NCI-H1092 treated with DMSO at 0.1 percent for 48 hours (cell line): ENCODE measurements at places on chromosomes 7 and 10.
A peak's percentile ranks its signal among the peaks of the same experiment; 100 is the strongest.

GRCh38 chr10:116704926-116705325 lies 37.4 kb downstream of the HSPA12A start:
- peak; percentile 17 for DNase-seq

DNA sequence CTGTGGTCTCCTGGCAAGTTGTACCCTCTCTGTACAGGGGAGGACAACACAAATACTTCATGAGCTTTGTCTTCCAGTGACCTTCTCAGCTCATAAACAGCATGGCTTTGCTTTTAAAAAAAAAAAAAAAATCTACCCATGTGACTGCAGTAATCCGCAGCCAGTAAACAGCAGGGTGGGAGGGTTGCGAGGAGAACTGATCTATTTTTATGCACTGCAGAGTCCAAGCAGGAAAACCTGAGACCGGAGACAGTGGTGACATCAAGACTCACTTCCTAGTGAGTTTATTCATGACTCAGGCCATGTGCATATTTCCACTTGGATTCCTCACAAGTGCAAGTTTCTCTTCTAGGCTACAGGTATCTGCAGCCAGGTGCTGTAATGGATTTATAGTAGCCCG lies 127.9 kb downstream of the NRF1 start:
- DNase-seq, result no peak

DNA sequence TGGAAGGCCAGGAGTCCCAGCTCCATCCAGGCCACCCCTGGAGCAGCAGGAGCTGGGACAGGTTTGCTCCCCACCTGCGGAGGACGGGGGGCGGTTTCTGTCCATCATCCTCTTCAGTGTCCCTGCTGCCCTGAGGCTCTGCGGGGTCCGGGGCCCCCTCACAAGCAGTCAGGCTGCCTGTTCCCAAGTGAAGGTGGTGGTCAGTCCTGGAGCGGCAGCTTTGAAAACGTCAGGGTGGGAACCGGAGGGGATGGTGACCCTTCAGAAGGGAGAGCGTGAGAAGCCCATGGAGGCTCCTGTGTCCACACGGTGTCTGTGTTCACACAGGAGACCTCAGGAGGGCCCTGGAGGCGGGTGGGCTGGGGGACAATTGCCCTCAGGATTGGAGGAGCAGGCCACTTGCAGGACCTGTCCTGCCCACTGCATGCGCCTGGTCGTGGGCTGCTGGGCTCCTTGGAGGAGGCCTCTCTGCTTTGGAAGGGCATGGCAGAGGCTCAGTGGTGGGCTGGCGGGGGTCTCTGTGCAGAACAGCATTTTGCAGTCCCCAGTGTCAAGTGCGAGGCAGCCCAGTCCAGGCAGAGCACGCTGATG lies 49.3 kb upstream of the INPP5A start:
- no peak for DNase-seq

GRCh38 chr7:110974441-110974840 lies 116.5 kb upstream of the LRRN3 start:
- DNase-seq, result no peak

DNA sequence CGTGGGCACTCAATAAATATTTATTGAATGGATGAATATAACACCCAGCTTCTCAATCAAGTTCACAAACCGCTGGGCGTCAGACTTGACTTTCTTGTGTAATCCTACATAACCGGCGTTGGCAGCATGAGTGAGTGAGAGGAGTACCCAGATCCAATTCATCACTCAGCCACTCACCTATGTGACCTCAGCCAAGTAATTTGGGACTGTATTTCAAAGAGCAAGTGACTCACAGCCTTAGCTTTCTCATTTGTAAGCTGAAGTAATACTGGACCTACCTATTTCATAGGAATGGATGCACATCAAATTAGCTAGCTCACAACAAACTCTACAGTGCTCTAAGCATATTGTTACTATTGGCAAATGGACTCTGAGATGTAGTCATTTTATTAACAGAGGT lies 53.8 kb upstream of the FAM204A start:
- no peak for DNase-seq

DNA sequence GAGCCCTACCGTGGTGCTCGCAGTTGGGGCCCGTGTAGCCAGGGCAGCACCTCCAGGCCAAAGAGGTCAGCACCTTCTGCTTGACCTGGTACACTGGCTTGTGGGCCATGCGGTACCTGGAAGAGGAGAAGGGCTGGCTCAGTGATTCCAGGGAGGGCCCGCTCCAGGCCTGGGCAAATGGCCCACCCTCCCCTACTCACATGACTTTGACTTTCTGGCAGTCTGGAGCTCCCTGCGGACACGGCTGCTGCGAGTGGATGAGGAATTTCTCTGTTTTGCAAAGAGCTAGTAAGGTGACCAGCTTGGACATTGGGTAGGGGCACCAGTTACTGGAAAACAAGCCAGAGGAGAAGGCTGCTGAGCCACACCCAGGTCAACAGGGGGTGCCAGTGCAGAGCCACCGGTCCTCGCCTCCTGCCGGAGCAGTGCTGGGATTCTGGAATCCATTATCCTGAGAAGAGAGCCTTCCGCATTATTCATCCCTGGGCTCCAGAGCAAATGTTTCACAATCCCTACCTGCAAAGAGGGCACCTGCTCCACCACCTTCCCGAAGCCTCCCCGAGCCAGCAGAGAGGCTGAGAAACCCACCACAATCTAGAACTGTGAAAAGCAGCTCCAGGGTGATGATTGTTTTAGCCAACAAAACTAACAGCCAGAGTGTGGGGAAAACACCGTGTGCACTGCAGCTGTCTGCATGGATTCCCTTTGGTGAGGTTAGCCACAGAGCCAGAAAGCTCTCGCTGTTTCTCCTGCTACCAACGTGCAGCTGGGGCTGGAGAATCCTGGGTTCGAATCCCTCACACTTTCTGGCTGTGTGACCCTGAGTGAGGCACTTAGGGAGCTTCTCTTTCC lies 11.8 kb downstream of the MMRN2 start:
- peak; percentile 33 for DNase-seq

DNA sequence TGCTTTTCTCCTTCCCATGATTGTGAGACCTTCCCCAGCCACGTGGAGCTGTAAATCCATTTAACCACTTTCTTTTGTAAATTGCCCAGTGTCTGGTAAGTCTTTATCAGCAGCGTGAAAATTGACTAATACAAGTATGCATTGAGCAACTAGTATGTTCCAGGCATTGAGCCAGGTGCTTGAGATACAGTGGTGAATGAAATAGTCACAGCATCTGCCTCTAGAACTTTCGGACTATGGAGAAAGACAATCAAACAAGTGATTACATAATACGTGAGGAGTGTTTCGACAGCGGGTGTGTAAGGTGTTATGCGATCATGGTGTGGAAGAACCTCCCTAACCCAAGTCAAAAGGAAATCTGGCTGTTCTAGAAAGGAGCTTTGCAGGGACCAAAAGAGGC lies 21.6 kb upstream of the NUP205 start:
- DNase-seq, result no peak

- DNase-seq, result peak; percentile 69
These were observed 2.6 kb upstream of the RPA3 start for GRCh38 chr7:7720750-7721621.

DNA sequence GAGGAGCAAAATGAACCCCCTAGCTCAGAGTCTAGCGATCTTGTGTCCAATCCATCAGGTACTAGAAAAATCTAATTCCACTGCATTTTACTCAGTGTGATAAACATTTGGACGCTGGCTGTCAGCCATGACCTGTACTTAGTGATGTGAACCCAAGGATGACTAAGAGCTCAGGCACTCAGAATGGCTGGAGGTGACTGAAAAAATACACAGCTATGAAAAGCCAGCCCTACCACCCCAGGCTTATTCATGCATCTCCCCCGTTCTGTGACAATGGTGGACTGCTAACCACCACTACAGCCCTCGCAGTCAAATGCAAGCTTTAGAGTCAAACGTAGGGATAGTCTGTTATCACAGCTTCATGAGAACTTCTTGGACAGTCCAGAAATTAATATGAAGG lies 14.9 kb downstream of the AFAP1L2 start:
- DNase-seq, result no peak

DNA sequence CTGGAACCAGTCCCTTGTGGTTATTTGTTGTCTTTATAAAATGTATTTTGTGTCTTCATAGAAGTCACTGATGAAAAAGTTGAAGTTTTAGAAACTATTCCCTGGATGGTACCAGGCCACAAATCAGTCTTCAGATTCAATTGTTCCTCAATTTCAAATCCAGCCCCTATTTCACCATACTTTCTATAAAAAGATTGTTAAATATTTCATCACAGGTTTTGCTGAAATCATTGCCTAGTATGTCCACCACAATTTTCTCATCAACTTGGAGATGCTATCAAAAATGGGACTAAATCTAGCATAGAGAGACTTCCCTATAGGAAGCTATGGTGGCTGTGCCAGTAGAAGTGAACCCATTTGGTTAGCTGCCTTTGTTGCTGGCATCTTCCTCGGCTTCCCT lies 118.5 kb downstream of the RAB18 start:
- no peak for DNase-seq

GRCh38 chr10:30705625-30706149 lies 76.1 kb upstream of the LYZL2 start:
- no peak for DNase-seq

- DNase-seq, result no peak
These were observed 117.6 kb downstream of the DIP2C start for GRCh38 chr10:571688-572451.

GRCh38 chr7:45416846-45417245 lies 157.3 kb upstream of the ADCY1 start:
- DNase-seq, result no peak

GRCh38 chr10:76915316-76915715 lies 722.3 kb downstream of the KCNMA1 start:
- no peak for DNase-seq

GRCh38 chr7:128875523-128875948 lies 12.9 kb downstream of the ATP6V1F start:
- no peak for DNase-seq

- no peak for DNase-seq
These were observed 735 bp downstream of the ZNF394 start for GRCh38 chr7:99499371-99499720.

DNA sequence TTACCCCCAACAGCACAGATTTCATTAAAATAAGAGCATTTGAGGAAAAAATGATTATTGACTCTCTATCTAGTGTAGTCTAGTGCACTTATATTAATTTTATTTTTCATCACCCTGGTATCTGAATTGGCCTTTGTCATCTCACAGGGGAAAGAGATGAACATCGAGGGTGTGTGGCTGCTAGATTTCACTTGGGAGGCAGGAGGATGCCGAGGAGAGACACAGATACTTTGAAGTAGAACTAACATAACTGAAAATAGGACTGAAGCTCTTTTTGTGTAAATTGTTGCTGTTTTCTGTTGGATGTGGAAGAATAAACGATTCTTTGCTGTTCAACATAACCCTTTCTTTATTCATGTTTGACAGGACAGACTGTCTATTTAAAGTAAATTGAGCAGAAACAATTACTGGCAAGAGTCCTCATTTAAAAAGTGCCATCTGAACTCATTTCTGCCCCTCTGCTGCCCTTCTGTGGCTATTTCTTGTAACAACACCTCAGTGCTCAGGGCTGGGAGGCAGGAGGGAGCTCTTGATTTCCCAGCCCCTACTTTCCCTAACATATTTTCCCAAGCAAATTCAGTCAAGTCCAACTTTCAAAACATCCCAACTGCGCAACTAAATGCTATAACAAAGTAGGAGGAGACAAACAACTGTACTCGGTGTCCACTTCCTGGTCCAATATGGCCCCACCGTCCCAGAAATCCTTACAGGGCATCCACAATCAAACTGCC lies 15.6 kb downstream of the LYZL1 start:
- DNase-seq, result peak; percentile 66

- no peak for DNase-seq
These were observed 47.8 kb downstream of the PHF14 start for GRCh38 chr7:11021468-11021867.

GRCh38 chr10:70265032-70265689 lies 18.6 kb downstream of the NPFFR1 start:
- DNase-seq, result peak; percentile 13

DNA sequence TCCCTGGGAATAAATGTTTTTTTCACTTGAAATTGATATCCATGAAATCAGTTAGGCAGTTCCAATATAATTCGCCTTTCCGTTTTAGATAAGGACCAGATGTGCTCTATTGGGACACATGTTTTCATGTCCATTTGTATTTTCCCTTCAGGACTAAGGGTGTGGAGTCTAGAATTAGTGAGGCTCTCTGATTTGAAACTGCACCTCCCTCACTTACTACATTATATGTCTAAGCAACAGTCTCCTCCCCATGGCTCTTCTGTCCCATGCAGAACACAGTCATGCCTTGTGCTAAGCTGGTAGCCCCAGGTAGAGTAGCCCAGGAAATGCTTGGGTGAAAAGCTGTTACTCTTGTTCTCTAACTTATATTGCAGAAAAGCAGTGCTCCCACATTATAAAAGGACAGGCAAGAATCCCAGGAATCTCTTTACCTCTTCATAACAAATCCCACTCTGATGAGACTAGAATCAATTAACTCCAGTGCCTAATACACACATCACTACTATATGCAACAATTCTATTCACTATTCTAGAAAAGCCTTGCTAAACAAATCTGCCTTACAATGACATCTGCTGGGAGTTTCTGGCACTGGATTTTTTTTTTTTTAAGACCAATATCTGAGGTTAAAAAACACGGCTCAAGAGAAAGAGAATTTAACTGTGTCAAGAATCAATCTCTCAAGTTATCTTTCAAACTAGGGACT lies 293.9 kb downstream of the SNX13 start:
- DNase-seq, result peak; percentile 15

- DNase-seq, result no peak
These were observed 842.5 kb downstream of the REEP3 start for GRCh38 chr10:64363687-64364086.

- DNase-seq, result no peak
These were observed 9.8 kb downstream of the USP6NL start for GRCh38 chr10:11601670-11602069.

- no peak for DNase-seq
These were observed 171.6 kb downstream of the LRRN3 start for GRCh38 chr7:111262293-111263116.

DNA sequence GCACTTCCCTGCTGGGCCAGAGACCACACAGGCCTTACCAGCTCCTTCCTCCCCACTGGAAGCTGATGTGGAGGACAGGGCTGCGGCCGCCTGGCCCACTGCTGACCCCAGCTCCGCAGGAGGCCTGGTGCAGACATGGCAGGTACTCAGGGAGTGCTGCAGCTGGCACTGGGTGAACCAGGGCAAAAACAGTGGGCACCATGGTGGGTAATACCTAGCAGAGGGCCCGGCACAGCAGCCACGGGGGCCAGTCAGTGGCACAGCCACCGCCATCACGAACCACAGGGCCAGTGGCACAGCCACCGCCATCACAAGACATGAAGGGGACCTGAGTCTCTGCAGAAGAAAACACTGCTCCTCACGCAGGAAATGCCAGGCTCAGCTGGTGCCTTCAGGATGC lies 152.6 kb upstream of the PPP2R2D start:
- DNase-seq, result no peak

GRCh38 chr7:87658553-87658952 lies 30.4 kb downstream of the RUNDC3B start:
- no peak for DNase-seq
